ENCODE measurements at places on chromosomes 2 and 18.

- DNase-seq = no peak
Measured at GRCh38 chr2:46555011-46555410, 75.6 kb downstream of the TMEM247 start.

DNA sequence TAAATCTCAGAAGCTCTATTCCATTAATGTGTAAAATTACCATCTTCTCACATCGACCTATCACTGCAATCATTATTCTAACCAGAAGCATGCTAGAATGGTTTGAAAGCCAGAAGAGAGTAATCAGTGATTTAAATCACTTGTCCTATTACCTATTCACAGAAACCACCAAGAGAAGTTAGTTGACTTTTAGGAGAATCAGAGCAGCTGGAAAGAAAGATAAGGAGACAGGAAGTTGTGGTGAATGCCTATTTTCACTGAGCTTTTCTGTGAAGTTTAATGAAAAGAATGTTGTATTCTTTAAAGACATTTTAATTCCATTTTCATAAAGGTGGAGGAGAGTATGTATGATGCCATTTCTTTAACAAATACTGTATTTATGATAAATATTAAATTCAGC lies 352.6 kb upstream of the CRIM1 start:
- no peak for DNase-seq

- peak; percentile 5 for DNase-seq
Measured at GRCh38 chr2:206482123-206482522, 38.8 kb downstream of the ADAM23 start.

- DNase-seq = no peak
Measured at GRCh38 chr2:177165721-177166711, 46.6 kb upstream of the HNRNPA3 start.

- no peak for DNase-seq
Measured at GRCh38 chr2:227627769-227628168, 10.5 kb downstream of the SCYGR4 start.

DNA sequence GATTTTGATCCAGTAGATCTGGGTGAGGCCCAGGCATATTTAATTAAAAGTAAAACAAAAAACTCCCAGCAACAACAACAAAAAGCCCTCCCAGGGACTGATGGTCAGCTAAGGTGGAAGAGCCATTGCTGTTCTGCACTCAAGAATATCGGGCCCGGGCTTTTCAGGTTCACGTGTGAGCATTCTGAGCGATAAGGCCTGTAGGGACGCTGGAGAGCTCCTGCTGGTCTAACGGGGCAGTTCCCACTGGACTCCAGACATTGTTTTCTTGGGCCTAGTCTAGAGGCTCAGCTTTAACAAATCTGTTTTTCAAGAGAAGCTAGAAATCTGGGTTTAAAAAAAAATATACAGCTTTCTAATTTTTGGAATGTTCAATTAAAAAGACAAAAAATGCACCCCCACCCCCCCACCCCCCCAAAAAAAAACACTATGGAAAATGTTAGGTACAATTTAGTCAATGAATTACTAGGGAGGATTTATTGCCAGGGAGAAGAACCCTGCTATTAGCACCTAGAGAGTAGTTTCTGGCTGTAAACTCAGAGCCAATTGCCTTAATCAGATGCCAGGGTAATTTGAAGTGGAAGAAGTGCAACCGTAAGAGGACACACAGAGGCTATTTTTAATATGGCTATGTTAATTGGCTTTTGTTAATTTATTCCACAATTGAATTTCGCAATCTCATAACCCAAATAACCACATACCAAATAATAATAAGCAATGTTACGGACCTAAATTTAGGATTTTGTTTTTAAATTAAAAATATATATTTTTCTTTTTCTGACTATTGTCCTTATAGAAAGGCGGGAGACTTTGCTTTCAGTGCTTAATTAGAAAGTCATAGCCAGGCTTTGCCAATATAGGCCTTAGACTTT lies 78.9 kb downstream of the MAP4K4 start:
- DNase-seq = no peak

DNA sequence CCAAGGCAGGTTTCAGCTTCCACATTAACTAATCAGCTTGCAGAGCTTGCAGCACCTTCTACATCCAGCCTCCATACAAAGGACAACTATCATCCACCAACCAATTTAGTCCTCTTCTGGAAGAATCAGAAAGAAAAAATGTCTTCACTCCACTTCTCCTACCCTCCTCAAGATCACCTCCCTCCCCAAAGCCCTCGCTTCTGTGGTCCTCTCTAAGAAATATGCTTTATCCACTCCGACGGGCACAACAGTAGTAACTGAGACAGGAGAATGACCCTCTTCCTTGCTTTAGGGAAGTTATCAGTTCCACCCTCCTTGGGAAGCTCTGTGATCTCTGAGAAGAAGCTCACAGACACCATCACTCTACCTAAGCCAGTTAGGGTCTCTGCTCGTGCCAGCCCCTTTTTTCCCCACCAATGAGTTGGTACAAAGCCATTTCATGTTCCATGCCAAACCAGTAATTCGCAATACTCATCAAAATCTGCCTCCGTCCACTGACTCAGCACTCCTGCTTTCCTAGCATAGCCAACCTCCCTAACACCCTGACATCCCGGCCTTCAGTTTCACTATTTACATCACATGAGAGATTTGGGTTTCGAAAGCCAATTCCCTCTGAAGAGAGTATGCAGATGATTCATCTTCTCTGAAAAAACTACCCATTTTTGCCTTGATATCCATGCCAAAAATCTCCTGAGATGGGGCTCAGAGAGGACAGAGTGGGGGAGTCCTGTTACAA lies 114.1 kb upstream of the PKDCC start:
- no peak for DNase-seq

DNA sequence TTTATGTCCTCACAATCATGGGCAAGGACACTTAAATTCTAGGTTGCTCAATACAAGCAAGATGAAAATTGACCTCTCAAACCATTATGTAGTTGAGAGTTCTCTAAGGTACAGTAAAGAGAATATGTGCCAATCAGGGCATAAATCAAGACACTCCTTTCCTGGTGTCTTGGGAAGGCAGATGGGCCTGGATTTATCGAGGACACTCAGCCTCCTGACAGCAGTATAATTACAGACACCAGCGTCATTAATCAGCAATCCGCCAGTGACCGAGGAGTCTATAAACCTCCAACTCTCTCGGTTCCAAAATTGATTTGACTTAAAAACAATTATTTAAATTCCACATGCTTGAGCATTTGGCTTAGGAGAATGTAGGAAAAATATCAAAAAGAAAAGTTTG lies 75.7 kb upstream of the DAPL1 start:
- no peak for DNase-seq

DNA sequence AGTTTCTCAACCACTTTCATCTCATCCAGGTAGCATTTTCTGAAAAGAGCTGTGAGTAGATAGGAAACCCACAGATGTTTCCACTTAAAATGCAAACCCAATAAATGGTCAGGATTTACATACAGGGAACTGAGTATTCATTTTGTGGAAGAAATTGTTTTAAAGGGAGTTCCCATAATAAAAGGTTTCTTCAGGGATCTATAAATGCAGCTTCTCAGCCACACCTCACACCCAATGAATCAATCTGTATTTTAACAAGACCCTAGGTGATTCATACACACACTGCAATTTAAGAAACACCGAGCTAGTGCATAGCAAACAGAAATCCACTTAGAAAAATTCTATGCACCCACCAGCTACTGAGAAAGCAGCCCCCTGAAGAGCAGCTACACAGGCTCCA lies 140.1 kb upstream of the ACAA2 start:
- DNase-seq = no peak

- DNase-seq = no peak
Measured at GRCh38 chr2:233772583-233772982, 5.5 kb upstream of the MROH2A start.

- DNase-seq = no peak
Measured at GRCh38 chr2:97950329-97951154, 45.2 kb downstream of the TMEM131 start.

DNA sequence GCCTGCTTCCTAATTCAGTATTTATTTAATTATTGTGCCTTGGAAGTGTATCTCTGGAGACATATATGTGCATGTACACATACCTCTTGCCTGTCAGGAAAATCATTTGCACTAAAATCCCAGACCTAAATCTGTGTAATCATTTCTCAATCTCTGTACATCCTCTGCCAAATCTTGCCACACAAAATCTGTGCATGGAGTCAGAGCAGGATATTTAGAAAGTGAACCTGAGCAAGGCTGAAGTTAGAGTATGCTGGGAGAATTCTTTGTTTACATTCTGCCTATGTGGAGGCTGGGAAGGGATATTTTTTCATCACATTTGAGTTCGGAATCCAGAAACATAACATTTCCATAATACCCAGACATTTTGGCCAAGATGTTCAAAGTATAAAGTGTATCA lies 9.3 kb downstream of the XRCC5 start:
- no peak for DNase-seq

DNA sequence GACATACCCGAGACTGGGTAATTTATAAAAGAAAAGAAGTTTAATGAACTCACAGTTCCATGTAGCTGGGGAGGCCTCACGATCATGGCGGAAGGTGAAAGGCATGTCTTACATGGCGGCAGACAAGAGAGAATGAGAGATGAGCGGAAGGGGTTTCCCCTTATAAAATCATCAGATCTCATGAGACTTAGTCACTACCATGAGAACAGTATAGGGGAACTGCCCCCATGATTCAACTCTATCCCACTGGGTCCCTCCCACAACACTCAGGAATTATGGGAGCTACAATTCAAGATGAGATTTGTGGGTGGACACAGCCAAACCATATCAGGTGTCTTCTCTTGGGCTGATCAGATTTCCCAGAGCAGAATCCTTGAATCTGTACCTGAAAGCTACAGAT lies 617.3 kb upstream of the ID2 start:
- DNase-seq = no peak

DNA sequence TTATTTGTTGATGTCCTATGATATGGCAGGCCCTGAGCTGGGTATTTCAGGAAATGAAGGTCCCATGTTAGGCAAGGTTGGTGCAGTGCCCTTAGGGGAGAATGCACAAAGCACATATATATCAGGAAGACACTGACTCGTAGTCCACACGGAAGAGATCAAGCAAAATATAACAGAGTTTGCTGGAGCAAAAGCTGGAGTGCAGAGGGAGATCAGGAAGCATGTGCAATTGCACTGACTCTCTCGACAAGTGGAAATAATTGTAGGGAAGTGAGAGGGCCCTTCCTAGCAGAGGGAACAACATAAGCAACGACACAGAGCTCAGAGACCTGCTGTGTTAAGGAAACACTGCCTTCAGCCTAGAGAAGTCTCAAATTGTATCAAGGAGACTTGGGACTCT lies 4.2 kb downstream of the ZNF385B start:
- DNase-seq = no peak

DNA sequence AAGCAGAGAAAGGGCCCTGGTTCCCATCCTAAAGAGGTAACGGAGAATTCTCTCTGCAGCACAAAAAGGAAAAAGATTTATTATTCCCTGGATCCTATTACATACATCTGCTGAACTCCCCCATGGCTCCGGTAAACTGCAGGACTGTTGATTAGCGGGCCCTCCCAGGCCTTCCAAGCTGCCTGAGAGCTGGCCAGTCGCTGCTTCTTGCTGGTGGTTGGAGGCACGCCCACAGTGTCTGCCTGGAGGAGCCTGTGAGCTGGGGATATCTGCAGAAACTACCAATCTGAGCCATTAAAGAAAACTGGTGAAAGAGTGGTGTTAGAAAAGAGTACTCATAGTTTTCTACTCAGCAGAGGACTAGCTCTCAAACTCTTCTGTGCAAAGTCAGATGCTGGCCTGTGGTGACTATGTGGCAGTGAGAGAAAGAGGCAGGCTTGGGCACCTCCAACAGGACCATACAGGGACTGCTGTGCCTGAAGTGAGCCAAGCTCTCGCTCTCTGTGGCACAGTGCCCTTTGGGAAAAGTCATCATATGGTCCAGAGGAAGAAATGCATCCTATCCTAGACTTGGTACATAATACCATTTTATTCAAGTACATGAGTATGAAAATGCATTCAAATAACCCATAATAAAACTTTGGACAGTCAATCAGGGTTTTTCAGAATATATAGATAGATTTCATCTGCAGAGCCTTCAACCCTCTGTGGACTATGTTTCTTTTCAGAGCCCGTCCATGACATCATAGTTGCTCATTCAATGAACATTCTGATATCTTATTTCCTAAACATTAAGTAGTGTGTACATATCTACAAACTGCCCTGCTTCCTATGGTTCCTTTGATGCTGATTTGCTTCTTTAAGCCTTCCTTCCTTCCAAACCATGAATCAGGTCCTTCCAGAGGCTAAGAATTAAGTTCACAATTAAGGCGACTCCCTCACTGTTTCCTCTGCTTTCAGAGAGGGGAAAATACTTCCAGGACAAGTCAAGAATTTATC lies 242.0 kb upstream of the LYPD1 start:
- DNase-seq = peak; percentile 5

DNA sequence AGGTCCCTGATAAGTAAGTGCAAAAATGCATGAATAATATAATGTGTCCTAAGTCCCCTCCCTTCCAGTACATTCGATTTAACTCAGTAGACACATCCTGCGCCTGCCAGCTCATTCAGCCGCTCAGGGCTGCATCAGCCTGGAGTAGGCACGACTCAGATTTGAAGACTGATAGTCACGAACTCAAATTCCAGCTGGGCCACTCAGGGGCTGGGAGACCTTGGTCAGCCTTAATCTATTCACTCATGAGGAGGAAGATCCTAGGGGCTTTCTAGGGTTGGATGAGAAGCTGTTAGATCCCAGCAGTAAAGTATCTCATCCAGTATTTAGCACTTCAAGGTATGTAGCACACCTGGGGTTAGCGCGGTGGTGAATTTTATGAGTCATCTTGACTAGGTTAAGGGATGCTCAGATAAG lies 98.9 kb upstream of the ODC1 start:
- no peak for DNase-seq

DNA sequence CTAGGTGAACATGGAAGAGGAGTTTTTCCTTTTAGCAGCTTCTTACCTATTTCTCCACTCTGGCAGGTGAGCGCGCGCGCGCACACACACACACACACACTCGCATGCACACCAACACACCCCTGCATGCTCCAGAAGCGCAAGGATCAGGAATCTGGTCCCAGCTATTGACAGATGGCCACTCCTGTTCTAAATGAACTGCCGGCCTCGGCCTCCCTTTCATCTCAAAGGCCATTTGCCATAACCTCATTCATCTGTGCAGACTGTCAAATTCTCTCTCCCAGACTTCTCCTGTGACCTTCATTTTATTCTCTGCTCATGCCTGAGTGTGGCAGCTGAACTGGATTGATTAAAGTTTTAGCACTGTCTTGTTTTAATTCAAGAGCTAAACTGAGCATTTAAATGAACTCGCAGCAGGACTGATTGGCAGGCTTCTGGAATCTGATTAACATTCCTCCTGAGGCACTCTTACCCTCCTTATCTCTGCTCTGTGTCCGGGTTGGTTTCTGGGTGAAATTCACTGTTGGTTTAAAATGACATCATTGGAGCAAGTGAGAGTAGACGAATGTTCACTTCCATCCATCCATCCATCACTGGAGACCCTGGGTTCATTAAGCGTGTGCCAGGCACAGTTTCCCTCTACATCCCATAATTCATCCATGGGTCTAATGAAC lies 58.8 kb downstream of the FECH start:
- DNase-seq = no peak

- DNase-seq = no peak
Measured at GRCh38 chr18:8688816-8689215, 16.5 kb upstream of the MTCL1 start.

GRCh38 chr2:132577686-132578085 lies 92.3 kb downstream of the LYPD1 start:
- no peak for DNase-seq

- no peak for DNase-seq
Measured at GRCh38 chr18:8458546-8459215, 150.6 kb upstream of the RAB12 start.

GRCh38 chr2:46051085-46051484 lies 246.1 kb upstream of the EPAS1 start:
- DNase-seq = no peak

Data from iPS DF 19.7 (cell line).